ENCODE measurements at places on chromosomes 1 and 21.

- no peak for DNase-seq
These were observed 5.9 kb downstream of the BACH1 start for GRCh38 chr21:29304597-29304996.

DNA sequence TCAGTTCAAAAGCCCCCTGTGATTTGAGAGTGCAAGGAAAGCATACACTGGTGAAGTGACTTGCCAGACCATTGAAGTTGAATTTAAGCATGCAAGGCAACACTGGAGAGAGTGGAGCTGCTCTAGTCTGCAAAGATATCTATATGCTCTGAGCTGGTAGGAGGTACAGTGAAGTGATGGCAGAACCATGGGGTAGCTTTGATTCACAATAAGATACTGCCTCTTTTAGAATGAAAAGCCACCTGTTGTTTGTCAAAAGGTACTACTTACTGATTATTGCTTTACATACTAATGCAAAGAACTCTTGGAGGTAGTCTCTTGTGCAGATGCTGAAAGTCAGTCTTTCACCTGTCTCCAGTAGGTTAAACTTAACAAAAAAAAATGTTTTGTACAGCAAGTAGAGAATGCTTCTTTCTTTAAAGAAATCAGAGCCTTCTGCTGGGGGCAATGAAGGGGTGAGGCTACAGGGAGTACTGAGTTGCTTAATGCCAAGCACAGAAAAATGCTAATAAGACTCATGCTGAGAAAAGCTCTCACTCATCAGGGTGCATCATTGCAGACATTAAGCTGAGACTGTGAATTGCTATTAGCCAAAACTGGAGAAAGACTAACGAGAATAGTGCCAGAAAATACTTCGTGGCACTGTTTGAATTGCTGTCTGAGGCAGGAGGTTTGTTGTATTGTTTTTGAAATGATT lies 1150.5 kb upstream of the TMPRSS15 start:
- DNase-seq, result no peak

DNA sequence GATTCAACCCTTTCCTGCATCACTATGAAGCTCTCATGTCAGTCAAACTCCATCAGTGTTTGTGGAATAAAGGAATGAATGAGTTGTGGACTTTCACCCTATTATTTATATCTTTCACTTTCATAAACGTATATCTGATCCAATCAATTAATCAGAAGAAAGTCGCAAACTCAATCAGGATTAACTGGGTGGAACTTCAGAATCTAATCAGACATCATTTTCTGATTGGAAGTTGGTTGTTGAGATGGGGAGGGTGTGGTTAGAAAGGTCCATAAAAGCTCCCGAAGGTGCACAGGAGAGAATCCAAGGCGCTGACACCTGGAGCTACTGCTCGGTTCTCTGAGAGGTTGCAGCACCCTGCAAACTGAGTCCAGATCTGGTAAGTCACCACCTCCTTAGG lies at the start of gene PRAMEF12:
Gene PRAMEF12, plus strand, starts transcription at position 301 of the 400 bp plus-strand sequence. CDS start 1,130 bp downstream, outside the sequence.
- DNase-seq, result no peak

DNA sequence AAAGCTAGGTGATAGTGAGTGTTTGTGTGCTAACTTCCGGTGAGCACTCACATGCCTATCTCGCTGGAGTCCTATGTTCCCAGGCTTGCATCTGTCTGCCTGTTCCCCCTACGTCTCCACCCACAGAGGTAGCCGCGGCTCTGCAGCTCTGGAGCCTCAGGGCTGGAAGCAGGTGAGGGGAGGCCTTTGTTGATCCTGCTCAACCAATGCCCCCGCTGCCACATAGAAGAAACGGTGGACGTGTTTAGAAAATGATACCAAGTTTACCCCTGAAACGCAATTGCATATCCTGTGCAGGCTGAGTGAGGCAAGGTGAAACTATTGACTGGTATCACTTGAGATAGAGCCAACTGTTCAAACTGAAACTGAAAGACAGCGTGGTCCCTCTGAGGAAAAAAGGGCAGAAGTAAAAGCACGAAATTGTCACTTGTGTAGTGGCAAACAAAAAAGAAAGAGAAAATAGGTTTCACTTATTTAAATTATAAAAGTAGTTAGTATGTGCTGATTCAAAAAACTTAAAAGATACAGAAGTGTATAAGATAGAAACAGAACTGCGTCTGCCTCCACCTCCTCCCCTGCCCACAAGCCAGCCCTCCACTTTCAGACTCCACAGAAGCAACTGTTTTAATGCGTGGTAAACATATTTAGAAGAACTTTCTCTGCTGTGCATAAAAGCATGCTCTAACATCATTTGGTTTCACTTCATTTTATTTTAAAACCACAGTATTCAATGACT lies 38.6 kb upstream of the ETS2 start:
- DNase-seq, result no peak

DNA sequence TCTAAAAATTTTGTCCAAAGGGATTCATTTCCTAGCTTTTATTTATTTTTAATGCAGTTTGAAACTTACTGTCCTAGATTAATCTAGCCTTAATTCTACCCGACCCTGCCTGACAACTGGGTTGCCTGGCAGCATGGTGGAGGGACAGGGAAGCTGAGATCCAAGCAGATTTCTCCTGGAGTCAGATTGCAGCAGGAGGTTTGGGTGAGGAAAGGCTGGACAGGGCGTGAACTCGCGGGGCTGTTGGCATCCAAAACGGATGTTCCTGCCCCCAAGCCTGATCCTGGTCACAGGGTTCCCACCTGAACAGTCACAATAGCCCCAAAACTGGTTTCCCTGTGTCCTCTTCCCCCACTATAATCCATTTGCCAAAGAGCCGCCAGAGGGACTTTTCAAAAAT lies 23.2 kb downstream of the TCEA3 start:
- DNase-seq, result no peak

- no peak for DNase-seq
These were observed 738.7 kb downstream of the LTN1 start for GRCh38 chr21:28253961-28254360.

DNA sequence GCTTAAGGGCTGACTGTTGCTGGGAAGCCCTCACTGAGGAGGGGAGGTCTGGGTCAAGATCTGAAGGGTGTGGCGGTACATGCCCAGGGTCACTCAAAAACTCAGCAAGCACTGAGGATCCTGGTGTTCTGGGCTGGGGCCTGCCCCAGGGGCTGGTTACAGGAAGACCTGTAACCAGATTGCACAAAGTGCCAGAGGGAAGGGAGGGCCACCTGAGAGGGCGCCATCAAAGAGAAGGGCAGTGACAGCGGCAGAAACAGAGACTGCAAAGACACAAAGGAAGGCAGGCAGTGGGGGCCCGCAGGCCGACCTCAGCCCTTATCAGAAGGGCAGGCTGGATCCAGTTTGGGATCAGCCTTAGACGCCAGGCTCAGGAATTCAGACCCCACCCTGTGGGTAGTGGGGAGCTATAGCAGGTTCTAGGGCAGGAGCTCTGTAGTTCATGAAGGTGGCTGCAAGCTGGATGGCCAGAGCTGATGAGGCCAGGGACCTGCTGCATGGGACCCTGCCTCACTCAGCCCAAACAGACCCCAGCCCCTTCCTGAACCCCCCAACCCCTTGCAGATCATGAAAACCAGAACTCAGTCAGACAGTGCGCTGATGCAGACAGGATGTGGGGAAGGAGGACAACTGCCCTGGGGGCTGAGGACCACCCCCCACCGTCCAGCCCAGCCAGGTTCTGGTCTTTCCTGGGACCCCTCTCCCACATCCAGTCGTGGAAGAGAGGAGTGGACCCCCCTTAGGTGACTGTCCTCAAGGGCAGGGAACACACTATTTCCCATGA lies 3.9 kb downstream of the SH2D5 start:
- DNase-seq, result no peak

GRCh38 chr1:153831026-153831425 lies 55.8 kb downstream of the SLC27A3 start:
- no peak for DNase-seq

DNA sequence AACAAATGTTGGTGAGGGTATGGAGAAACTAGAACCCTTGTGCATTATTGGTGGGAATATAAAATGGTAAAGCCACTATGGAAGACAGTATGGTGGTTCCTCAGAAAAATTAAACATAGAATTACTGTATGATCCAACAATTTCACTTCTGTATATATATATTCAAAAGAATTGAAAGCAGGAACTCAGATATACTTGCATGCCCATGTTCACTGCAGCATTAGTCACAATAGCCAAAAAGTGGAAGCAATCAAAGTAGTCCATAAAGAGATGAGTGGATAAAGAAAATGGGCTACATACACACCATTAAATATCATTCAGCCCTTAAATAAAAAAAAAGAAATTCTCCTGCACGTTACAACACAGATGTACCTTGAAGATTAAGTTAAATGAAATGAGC lies 34.1 kb downstream of the ABL2 start:
- DNase-seq, result no peak

- DNase-seq, result peak; percentile 8
These were observed 37.7 kb upstream of the DDAH1 start for GRCh38 chr1:85502625-85503083.

DNA sequence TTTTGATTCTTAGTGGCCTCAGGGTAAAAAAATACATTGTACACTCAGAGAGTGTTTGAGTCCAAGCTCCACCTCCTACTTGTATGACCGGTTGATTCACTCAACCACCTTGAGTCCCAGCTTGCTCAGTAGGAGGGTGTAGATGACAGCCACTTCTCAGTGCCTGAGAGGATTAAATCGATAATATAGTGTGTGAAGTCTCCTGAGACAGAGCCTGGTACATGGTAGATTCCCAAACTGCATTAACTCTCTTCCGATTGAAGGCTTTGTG lies 38.4 kb downstream of the NCMAP start:
- DNase-seq, result no peak

DNA sequence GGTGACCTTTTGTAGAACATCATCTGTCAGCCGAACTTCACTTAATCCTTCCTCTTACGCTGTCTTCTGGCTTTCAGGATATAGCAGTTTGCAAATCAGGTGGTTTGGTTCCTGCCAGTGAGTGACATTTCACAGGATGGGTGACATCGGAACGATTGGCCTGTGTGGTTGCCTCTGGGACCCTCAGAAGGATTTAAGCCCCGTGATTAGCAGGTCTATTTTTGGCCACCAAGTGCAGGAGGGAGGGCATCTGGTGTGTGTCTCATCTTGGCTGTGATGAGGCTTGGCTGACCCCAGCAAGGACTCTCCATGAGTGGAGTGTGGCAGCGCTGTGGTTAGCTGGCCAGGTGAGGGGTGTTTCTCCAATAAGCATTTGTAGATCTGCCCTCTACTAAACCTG lies 407.6 kb upstream of the VAMP3 start:
- DNase-seq, result no peak

GRCh38 chr1:208045463-208046260 lies 134.7 kb upstream of the CD34 start:
- DNase-seq, result no peak

- peak; percentile 5 for DNase-seq
These were observed 79.9 kb upstream of the LYST start for GRCh38 chr1:235946571-235946981.

DNA sequence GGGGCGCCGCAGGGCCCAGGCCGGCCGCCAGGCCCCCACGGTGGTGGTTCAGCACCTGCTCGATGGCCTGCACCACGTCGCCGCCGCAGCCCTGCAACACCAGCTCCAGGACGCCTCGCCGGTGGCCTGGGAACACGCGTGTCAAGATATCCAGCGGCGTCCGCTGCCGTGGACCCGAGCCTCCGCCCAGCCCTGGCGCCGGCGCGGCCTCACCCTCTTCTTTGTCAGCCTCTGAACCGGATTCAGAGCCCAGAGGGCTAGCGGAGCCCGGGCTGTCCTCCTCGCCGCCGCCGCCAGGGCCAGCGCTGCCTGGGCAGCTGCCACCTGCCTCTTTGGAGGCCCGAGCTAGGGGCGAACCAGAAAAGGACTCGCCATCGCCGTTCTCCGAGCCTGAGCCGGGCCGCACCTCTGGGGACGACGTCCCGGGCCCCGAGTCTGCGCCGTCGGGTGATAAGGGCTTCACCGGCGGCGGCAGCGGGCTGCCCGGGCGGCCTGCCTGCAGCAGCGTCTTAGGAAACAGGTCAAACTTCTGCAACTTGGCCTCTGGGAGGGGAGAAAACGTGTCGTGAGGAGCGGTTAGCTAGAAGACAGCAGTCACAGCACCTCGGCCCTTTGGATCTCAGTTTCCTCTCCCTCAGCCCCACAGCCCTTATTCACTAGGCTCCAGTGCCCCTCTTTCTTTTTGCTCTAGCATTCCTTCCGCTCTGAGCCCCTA lies 3.9 kb downstream of the DMRTA2 start:
- no peak for DNase-seq

DNA sequence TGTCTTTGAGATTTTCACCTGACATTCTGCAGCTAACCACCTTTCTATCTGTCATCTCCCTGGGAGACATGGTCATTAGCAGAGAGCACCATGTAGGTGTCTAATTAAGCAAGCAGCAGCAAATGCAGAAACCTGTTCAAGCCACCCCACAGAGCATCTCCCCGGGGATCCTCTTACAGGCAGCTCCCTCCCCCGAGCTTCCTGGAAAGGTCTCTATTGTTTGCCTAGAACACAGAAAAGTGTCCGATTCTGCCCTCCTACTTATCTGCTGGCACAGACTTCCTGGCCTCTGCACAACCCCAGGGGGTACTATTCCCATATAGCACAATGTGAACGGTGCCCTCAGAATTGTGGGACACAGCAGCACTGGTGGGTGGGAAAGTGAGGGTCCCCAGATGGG lies 46.1 kb downstream of the PLEKHA6 start:
- DNase-seq, result no peak

GRCh38 chr1:61289232-61290098 lies 207.1 kb downstream of the NFIA start:
- no peak for DNase-seq

GRCh38 chr1:2404142-2404889 lies 8.0 kb downstream of the PEX10 start:
- DNase-seq, result no peak

DNA sequence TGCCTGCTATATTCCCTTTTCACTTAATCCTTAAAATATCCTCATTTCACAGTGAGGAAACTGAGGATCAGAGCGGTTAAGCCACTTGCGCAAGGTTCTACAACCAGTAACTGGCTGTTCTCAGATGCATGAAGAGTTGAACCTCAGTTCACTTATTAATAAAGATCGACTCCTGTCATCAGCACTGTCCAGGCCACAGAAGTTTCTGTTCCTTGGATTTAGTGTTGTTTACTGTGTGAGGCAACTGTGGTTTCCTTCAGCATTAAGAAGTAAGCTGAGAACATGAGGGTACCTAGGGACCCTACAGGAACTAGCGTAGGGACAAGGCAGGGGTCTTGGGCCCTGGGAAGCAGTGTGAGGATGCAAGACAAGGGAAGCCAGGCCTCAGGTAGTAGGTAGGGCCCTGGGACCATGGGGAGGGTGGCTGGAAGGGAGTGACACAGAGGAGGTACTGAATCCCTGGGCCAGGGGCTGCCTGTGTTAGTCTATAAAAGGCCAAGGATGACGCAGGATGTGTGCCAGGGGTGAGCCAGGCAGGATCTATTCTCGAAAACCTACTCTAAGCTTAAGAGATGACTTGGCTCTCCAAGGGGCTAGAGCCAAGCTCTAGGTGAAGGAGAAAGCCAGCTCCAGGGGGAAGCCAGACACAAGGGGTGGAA lies 181.2 kb upstream of the CSF3R start:
- DNase-seq, result no peak

DNA sequence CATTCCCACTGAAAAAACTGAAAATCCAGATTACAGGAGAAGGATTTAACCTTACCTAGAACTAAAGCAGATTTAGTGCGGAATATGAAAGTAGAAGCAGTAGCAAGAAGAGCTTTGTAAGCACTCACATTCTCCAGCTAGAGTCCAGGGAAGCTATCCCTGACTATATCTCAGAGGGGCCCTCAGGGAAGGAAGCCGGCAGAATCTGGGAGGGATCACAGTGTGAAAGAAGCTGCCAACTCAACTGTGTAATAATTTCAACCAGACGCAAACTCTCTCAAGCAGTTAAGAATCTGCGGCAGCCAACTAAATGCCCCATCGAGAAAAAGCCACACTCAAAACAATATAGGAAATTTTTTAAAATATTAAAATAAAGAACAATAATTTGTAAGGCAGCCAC lies 163.8 kb downstream of the EIF4G3 start:
- no peak for DNase-seq
